ENCODE measurements at places on chromosomes 5 and 9.

- DNase-seq = no peak
Observed at GRCh38 chr5:38825494-38825893, 20.3 kb upstream of the OSMR start.

- DNase-seq = no peak
Observed at GRCh38 chr9:109812331-109812730, 32.3 kb downstream of the PALM2AKAP2 start.

- DNase-seq = no peak
Observed at GRCh38 chr9:21576331-21577189, 94.4 kb upstream of the IFNE start.

GRCh38 chr5:33166948-33167347, 273.8 kb upstream of the TARS1 start:
- DNase-seq = no peak

DNA sequence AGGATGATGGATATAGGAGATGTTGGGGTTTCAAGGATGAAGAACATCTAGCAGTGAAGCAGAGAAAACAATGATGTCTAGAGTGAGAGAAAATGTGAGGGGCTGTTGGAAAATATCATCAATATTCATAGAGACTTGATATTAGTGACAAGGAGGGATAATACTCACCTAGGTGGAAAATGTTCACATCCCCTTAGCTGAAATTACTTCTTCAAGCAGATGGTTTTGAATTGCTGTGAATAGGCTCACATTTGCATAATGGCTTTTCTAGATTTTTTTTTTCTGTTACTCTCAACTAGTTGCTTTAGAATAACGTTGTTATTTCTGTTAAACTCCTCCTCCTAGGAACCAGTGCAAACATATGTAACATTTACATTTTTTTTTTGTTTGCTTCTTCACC, 61.6 kb upstream of the MAP1B start:
- DNase-seq = no peak

GRCh38 chr9:20561531-20561930, 60.8 kb downstream of the MLLT3 start:
- DNase-seq = no peak
